ENCODE measurements at places on chromosomes 16 and 17.
A peak's percentile ranks its signal among the peaks of the same experiment; 100 is the strongest.

GRCh38 chr16:75687361-75687760 is 10.6 kb upstream of the CPHXL2 start:
- no peak for DNase-seq

DNA sequence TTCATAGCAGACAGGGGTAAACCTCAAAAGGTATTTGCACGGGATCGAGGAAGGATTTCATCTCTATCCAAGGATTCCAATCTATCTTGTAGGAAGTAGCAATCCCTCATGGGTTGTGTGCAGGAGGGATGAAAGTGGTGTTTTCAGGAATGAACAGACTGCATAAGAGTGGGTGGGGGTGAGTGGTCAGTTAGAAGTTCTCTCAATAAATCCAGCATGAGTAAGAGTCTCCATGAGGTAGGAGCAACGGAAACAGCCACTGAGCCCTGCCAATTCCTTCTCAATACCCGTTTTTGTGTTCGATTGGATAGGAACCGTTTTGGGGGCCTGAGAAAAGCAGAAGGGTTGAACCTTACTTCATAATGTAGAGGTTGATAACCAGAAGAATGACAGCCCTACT is 375.6 kb downstream of the SOX9 start:
- no peak for DNase-seq

DNA sequence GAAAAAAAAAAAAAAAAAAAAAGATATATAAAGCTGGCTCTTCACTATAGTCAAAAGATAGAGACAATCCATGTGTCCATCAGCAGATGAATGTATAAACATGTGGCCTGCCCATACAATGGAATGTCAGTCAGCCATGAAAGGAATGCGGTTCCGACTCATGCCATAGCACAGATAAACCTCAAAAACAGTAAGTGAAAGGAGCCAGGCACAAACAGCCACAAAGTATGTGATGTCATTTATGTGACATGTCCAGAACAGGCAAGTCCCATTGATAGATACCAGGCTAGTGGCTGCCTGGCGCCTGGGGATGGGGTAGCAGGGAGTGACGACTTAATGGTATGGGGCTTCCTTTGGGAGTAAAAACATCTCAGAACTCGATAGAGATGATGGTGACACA is 155.7 kb downstream of the CMIP start:
- no peak for DNase-seq

GRCh38 chr16:23670137-23670776 is 8.4 kb upstream of the PLK1 start:
- DNase-seq, result no peak

- no peak for DNase-seq
Observed at GRCh38 chr17:62648956-62649294, 21.5 kb downstream of the MRC2 start.

DNA sequence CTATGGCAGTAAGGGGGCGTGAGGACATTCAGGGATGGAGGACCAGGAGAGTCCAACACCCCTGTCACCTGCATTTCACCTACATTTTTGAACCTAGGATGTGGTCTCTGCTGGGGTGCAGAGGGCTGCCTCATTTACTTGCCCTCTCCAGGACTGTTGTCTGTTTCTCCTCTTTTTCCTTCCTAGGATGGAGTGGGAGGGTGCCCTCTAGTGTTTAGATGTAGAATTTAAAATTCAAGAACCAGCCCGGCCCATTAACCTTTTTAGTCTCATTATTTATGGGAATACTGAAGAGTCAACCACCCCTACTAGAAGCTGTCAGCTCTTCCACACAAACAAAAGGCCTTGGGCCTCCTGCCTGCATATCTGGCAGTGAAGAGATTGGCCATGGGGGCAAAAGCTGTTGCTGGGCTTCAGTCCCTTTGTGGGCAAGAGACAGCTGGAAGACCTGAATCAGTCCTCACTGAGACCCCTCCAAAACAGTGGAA is 2.5 kb upstream of the STARD3 start:
- DNase-seq, result no peak

- no peak for DNase-seq
Observed at GRCh38 chr17:77923776-77924513, 34.6 kb upstream of the TNRC6C start.

DNA sequence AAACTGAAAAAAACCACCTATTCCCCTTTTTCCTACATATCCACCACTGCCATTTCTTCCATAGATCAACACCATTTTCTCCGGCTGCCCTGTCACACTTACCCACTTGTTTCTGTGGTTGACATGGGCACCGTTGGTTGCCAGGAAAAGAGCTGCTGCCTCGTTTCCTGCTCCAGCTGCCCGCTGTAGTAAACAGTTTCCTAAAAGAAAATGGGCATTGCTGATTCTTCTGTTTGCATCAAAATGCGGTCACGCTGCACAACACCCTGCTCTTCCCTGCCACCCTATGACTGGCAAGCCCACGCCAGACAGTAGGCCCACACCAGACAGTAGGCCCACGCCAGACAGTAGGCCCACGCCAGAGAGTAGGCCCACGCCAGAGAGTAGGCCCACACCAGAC is 46.3 kb downstream of the CYB5D2 start:
- DNase-seq, result no peak

- peak; percentile 44 for DNase-seq
Observed at GRCh38 chr17:5419959-5420653, at the start of gene RPAIN. Gene RPAIN, plus strand, starts transcription at chr17:5420182. Its CDS starts 29 bp downstream, at chr17:5420211.

DNA sequence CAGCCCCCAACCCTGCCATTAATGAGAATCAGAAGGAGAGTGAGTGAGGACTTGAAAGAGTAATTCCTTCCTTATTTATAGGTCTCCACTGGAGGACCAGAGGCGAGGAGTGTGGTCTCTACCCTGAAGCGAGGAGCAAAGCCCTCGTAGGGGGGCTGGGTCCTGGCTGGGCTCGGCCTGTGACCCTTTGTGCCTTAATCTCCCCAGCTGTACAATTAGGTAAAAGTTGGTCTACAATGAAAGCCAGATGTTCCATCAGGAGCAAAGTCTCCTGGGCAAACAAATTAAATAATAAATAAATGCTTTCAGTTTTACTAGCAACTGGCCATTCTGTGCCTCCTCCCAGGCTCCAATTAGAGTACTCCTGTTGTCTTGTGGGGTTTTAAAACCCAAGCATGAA is 523.5 kb upstream of the SALL1 start:
- DNase-seq, result no peak

DNA sequence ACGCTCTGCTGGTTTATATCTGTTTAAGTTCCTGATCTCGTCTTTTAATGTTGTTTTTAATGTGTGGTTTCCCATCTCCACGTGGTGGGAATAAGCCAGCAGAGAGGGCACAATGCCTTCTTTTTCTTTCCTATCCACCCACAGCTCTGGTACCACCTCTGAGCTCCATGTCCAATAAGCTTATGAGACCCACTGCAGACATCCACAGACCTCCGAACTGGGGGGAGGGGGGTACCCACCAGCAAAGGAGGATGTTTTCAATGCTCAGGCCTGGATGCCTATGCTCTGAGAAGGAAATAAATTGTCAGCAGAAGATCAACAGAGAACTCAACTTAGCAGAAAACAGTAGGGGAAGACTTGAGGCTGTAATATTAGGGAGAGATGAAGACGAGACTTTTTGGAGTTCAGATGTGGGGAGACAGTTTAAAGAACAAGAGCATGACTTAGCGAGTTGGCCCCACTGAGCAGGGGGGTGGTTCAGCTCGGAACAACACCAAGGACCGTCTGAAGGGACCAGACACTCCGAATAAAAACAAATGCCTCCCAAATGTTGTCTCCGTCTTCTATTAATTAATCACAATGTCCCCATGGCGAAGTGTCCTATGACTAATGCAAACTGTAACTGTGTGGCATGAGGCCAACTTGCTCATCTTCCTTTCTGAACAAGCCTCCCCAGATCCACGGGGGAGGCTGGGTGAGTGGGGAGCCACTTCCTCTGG is 62.7 kb downstream of the GAS7 start:
- DNase-seq, result no peak

- DNase-seq, result no peak
Observed at GRCh38 chr17:45848868-45849535, 4.3 kb downstream of the SPPL2C start.

DNA sequence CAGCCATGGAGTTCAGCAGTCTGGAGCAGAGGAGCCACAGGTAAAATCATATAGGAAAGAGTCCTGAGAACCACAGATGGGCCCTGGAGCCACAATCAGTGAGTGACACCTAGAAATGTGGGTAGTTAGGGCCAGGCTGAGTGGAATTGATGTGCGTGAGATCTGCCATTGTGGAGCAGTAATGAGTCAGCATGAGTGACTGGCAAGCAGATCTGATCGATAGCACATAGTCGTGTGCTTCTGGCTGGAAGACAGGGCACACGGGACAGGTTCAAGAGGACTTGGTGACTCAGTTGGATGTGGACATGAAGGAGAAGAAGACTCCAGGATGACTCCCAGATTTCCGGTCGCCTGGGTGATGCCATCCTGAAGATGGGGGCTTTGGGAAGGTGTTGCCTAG is 12.3 kb downstream of the ADORA2B start:
- DNase-seq, result no peak

GRCh38 chr17:78905116-78905515 is 2.1 kb upstream of the CEP295NL start:
- no peak for DNase-seq

DNA sequence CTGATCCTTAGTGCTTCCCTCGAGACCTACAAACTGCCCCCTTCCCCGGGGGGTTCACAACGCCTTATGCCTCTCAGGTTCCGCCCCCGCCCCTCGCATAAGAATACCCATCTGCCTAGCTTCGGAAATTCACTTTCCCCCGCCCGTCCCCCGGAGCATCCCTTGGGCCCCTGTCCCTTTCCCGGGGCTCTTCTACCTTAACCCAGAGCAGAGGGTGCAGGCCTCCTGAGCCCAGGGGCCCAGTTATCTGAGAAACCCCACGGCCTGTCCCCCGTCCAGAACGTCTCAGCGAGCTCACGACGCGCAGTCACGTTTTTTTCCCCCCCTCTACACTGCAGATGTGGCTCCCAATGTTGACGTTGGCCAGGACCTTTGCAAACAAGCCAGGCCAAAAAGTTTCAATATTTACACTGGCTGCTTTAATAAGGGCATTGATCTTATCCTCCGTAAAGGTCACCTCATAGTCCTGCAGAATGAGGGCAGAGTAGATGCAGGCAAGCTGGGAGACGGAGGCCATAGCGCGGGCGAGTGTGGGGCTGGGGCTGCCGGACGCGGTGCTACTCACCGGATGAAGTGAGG is 1.4 kb upstream of the NBR1 start:
- no peak for DNase-seq

GRCh38 chr17:80716986-80717719 is 172.5 kb downstream of the RPTOR start:
- no peak for DNase-seq

- DNase-seq, result no peak
Observed at GRCh38 chr17:59331929-59332748, 684 bp downstream of the YPEL2 start.

- DNase-seq, result no peak
Observed at GRCh38 chr17:9002606-9003354, 18.5 kb upstream of the NTN1 start.

DNA sequence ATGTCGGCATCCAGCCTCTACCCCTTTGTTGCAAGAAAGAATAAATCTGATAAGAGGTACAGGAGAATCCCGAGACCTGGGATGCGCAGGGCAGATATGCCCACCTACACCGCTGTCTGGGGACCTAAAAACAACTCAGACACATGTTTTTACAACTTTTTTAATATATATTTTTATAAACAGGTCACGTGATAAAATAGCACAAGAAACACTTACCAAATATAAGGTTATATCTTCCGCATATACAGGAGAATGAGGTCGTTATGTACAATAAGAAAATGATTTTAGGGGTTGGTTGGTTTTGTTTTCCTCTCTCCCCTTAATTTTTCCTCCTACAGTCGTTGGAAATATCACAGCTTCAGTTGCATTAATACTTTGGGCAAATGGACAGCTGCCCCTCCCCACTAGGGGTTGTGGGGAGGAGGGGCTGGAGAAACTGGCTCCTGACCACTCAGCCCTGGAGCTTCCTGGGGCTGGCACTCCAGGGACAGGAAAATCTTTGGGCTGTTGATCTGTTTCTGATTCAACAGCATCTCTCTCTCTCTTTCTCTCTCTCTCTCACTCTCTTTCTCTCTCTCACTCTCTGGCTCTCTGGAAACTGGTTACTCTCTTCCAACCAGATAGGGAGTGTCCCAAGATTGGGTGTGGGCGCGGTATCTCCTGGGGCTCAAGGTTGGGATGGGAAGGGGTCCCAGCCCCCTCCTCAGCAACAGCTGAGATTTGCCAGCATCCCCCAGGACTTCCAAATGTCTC is 2.3 kb upstream of the WDR24 start:
- no peak for DNase-seq

GRCh38 chr17:61456688-61457225 is 4.5 kb downstream of the TBX4 start:
- no peak for DNase-seq

GRCh38 chr17:66635386-66636045 is 199.4 kb upstream of the CACNG5 start:
- DNase-seq, result no peak

DNA sequence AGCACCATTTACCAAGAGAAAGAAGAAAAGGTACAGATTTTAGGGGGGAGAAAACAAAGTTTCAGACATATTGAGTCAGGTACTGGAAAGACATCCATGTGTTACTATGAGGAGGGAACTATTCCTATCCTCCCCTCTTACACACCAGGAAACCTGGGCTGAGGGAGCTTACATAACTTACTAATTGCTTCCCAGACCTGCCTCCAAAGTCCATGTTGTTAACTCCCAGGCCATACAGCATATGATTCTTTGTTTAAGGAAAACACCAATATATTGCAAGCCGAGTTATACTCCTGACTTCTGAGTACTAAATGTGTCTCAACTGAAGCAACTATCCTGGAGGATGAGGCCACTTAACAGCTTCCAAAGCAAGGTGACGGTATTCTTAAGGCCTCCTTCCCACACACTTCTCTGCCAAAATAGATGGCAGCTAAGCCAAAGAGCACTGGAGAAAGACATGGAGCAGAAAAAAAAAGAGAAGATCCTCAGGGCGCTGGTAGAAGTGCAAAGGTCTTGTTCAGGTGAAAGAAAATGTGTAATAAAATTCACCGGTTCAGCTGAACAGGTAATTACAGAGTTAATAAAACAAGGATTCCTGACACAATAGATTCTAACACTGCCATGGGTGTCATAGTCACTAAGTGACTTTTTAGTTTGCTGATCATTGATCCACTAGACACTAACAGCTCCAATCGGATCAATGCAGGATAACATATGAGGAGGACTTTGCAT is 151.1 kb downstream of the SKAP1 start:
- no peak for DNase-seq

GRCh38 chr17:56832446-56832845 is 1.3 kb downstream of the C17orf67 start:
- no peak for DNase-seq

GRCh38 chr17:32960815-32961214 is 30.8 kb upstream of the SPACA3 start:
- DNase-seq, result no peak

DNA sequence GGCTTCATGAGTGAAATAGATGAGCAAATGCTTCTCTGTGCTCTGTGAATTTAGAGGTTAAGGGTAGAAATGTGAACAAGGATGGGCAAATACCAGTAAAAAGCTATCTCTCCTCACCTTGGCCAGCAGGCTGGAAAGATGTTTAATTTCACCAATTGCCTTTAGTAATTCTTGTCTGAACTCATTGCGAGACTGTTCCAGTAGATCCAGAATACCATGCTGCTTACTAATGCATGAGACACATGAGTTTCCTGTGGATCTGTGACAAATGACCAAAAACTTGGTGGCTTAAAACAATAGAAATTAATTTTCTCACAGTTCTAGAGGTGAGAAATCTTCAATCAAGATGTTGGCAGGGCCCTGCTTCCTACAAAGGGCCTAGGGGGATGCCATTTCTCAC is 9.3 kb upstream of the ZNF624 start:
- no peak for DNase-seq

- no peak for DNase-seq
Observed at GRCh38 chr17:35460354-35460851, 11.8 kb upstream of the SLFN13 start.

GRCh38 chr16:87951552-87952538 is 611 bp downstream of the BANP start:
- DNase-seq, result no peak

Data from AG09319 (cell line).